G401 (cell line): ENCODE measurements at places on chromosomes 12 and 14. TPM values are rescaled to one million over a fixed set of nuclear protein-coding genes. Genes with fewer than 3 reads are reported as not detected.

The EPYC gene
- not detected in 2 replicates for total RNA-seq

DNA sequence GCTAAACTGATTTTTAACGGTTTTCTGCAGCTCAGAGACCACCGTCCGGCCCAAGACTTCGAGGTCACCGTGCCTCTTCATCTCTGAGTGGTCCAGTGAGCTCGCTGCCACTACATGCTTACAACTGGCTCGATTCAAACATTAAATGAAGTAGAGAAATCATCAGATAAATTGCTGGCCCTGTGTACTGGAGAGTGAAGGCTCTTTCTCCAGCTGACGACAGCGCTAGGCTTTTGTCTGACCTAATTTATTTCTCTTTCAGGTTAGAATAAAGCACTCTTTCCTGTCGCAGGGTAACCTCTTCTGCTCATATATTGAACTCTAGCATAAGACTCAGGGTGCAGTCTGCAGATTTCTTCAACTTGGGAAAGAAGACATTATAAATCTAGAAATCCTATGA is 6.4 kb downstream of the BCL11B start:
- DNase-seq = no peak

- no peak for DNase-seq
Observed at GRCh38 chr14:94346841-94347240, 23.7 kb upstream of the SERPINA6 start.

- no peak for DNase-seq
Observed at GRCh38 chr12:20382117-20382516, 13.8 kb downstream of the PDE3A start.

- DNase-seq = no peak
Observed at GRCh38 chr14:40218282-40218941, 786.2 kb upstream of the FBXO33 start.

- DNase-seq = no peak
Observed at GRCh38 chr14:51954031-51954430, 35.3 kb upstream of the RTRAF start.
